ENCODE measurements at places on chromosomes 1 and 21. TPM values are rescaled to one million over a fixed set of nuclear protein-coding genes. Genes with fewer than 3 reads are reported as not detected.

GRCh38 chr1:167548059-167548932 is 5.3 kb downstream of the CREG1 start:
- no peak for DNase-seq

C1QA gene
- total RNA-seq = 145 TPM

IL10 gene
- 2.7 TPM for total RNA-seq

DNA sequence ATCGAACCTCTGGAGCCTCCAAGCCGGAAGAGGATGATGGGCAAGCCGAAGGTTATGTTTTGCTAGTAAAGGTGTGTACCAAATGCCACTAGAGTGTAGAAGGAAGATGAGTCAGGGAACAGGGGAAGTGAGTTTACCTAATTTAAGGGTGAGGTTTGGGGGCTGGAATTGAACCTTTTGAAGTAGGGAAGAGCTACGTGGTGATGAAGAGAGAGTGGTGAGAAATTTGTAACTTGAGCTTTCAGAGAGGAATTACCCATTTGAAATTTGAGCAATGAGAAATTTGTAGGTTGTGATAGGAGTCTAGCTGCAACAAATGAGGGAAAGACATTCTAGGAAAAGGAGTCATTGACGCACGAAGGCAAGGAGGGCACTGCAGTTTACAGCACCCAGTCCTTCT is 70.0 kb upstream of the TENT5C start:
- no peak for DNase-seq

DNA sequence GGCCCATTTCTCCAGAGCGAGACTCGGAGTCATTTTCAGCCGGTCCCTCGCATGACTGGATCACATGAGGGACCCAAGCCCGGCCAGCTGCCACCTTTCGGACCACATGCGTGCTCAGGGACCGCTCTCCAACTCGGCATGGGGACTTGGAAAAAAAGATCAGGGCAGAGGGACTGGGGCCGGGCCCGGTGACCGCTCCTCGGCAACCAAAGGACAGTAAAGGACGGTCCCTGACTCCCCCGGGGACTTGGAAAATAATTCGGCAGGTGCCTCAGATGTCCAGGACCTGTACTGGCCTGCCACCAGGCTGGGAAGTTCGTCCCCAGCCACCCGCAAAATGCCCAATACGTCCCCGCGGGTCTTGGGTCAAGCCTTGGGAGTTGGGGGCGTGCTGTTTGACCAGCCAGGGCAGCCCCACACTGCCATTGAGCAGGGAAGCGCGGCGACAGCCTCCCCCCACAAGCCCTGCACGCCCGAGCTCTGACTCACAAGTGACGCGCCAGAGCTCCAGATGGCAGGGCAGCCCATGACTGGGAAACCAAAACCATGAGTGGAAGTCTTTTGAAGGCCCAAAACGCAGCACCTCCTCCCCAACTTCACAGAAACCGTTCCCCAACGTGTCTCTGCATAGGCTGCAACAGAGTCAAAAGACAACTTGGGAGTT is 134.5 kb downstream of the LIPI start:
- DNase-seq = no peak

- DNase-seq = no peak
Measured at GRCh38 chr1:85502625-85503083, 37.7 kb upstream of the DDAH1 start.

DNA sequence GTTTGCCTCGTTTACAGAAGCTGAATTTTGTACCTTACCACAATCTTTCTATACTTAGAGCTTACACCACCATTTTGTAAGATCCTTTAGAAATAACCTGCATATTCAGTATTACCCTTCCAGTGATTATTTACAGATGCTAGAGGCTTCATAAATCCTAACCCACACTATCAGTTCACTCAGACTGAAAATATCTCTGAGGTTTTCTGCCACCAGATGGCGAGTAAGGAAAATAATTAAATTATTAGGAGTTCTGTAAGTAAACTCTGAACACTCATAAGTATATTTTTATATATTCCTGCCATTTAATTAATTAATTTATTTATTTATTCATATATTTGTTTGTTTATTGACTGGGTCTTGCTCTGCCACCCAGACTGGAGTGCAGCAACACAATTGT is 1635.2 kb downstream of the PLA2G4A start:
- no peak for DNase-seq

CLCNKA gene
- 1.0 TPM for total RNA-seq

All from aorta (tissue), 5 donors.